ENCODE measurements at places on chromosomes 2 and 18.

GRCh38 chr18:12658426-12659138 is 675 bp upstream of the SPIRE1 start:
- no peak for DNase-seq

- DNase-seq = no peak
Measured at GRCh38 chr18:41077076-41077475, 878.0 kb upstream of the PIK3C3 start.

DNA sequence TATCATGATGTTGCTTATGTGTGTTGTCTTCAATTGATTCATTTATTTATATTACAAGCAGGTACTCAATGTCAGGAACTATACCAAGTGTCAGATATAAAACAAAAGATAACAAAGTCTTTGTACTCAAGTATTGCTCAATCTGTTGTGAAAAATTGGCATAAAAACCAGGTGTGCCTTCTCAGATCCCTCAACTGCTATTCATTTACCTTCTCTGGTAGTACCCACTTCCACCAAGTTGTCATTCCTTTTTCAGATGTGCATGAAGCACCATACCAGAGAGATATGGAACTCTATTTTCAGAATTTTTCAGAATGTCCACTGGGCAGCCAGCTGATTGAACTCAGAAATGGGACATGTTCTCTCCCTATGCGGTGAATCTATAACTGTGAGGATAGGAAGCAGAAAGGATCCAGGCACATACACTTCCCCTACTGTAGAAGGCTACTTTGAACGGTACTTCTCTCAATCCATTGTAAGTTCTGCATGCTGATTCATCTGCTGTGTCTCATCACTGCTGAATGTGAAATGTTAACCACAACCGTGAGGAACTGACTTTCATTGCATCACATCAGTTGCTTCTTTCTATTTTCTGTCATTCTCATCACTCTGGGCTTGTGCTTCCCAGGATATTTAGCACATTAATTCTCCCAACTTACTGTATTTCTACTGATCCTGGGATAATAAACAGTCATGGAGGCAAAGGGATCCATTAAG is 1621.3 kb downstream of the SUCLG1 start:
- peak; percentile 94 for DNase-seq

GRCh38 chr18:12604445-12605007 is 53.4 kb downstream of the SPIRE1 start:
- DNase-seq = no peak

DNA sequence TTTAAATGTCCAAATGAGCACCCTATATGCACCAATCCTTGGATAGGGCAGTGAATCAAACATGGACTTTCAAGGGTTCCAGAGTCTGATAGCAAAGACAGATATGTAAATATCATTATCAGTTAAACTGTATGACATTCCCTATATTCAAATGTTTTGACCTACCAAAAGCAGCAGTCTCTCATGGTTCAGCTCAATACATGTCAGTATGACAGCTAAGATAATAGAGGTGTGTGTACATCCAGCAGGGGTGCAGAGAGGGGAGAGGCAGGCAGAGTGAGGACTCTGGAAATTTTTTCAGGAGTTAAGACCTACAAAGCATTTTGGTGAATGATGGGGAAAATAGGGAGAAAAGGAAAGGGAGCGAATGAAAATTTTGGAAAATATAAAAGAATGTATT is 106.3 kb downstream of the MYO3B start:
- DNase-seq = no peak

- DNase-seq = no peak
Measured at GRCh38 chr2:162242586-162243280, 512 bp downstream of the FAP start.

DNA sequence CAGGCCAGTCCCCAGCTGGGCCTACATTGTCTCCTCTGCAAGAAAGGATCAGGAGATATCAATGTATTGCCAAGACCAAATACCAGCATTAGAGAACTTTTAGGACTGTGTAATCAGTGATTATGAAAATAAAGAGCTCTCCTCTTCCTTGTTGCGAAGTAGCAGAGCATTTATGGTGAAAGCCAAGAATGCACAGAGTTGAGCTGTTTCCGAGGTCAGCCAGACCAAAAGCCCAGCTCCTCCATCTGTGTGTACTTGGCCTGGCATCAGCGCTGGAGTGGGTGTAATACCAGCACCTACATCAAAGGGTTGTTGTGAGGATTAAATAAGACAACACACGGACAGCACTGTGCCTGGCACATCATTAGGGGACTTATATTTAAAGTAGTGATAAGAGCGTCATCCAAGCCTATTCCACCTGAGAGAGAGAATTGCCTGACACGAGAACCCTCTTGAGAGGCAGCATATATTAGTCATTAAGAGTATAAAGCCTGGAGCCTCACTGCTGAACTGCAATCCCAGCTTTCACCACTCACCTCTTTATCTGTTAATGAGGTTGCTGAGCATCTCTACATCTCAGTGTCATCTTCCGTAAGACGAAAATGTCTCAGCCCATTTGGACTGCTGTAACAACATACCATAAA is 7.4 kb upstream of the SLC16A14 start:
- DNase-seq = no peak

GRCh38 chr18:61607867-61608266 is 274.6 kb downstream of the CDH20 start:
- DNase-seq = no peak

DNA sequence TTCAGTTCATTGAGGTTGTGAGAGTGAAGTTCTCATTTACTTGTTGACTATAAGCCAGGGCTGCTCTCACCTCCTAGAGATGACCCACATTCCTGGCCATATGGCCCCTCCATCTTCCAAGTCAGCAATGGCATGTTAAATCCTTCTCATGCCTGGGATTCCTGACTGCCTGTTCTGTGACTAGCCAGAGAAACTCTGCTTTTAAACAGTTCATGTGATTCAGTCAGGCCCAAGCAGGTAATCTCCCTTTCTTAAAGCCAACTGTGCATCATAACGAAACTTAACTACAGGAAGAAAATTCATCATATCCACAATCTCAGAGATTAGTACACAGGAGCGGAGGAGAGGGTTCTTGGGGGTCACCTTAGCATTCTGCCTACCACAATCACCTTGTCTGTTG is 11.5 kb downstream of the DPP4 start:
- no peak for DNase-seq

DNA sequence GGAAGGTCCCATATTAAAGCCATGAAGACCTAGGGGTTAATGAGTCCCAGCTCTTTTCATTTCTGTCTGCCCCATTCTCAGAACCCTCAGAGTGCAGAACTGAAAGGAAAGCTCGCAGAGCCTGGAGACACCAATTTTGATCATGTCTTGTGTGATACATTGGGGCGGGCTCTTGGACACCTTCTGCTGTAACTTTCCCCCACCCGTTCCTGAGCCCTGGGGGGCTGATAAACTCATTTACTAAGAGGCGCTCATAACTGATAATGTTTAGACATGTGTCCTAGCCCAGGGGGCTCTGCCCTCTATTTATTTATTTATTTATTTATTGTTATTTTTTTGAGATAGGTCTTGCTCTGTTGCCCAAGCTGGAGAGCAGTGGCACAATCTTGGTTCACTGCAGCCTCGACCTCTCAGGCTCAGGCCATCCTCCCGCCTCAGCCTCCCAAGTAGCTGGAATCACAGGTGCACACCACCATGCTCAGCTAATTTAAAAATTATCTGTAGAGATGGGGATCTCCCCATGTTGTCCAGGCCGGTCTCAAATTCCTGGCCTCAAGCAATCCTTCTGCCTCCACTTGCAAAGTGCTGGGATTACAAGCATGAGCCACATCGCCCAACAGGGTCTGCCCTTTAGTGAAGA is 72.4 kb upstream of the HAAO start:
- DNase-seq = no peak

- DNase-seq = no peak
Measured at GRCh38 chr2:39107156-39107555, 13.7 kb downstream of the SOS1 start.

GRCh38 chr2:111209045-111209514 is 88.4 kb downstream of the BCL2L11 start:
- DNase-seq = peak; percentile 81

DNA sequence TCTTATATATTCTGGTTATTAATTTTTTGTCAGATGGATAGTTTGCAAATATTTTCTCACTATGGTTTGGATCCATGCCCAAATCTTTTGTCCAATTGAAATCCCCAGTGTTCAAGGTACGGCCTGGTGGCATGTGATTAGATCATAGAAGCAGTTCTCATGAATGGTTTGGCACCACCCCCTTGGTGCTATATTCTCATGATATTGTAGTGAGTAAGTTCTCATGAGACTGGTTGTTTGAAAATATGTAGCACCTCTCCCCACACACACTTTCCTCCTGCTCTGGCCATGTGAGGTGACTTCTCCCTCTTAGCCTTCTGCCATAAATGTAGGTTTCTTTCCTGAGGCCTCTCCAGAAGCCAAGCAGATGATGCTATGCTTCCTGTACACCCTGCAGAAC is 107.7 kb upstream of the KYNU start:
- DNase-seq = no peak

- no peak for DNase-seq
Measured at GRCh38 chr2:227524665-227525064, 52.7 kb downstream of the AGFG1 start.

DNA sequence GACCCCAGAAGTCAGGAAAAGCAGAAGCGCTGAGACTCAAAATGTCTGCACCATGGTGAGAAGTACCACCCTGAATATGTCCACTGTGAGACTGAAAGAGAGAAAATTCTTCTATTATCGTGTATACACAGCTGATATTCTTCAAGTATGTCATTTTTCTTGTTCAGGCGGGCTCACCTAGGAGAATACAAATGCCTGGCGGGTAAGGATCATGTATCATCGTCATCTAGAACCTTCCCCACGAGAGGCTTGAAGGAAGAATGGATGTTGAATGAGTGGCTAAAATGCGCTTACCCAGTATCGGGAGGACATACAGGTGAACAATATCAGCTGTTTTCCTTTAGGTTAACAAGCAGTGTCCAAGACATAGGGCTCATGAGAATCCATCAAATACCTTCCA is 21.1 kb upstream of the ARL4C start:
- DNase-seq = no peak

DNA sequence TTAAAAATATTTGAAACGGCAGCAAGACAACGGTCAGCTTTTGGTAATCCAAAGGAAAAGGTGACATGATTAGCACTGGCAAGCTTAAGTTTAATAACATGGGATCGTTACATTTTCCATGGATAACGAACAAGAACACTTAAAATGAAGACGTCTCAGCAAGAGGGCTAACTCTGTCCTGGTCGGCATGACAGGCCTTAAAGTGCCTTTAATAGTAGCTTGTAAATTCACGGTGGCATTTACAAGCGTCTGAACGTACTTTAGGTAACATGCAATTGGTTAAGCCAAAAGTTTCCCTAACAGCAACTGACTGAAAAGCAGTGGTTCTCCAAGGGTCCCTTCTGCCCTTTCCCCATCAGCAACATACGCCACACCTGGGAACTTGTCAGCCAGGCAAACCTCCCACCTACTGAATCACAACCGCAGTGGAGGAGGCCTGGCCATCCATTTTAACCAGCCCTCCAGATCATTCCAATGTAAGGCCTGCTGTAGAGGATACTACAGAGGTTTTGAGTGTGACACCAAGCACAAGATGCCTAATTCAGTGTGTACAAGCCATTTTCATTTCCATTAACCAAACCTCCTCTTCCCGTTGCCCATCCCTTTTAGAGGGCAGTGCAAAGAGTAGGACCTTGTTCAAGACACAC is 4.4 kb downstream of the TGFA start:
- no peak for DNase-seq

DNA sequence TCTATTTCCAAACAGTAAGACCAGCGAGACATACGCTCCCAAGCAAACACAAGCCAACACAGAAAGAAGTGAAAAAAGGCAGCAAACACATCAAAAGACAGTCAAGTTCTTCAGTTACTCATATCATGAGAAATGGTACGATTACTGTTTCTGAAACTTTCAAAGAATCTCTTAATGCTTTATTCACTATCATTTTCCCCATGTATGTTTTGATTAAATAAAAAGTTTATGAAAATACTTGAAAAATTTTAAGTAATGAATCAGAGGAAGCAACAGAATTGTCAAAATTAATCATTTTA is 114.9 kb downstream of the HDAC4 start:
- no peak for DNase-seq

DNA sequence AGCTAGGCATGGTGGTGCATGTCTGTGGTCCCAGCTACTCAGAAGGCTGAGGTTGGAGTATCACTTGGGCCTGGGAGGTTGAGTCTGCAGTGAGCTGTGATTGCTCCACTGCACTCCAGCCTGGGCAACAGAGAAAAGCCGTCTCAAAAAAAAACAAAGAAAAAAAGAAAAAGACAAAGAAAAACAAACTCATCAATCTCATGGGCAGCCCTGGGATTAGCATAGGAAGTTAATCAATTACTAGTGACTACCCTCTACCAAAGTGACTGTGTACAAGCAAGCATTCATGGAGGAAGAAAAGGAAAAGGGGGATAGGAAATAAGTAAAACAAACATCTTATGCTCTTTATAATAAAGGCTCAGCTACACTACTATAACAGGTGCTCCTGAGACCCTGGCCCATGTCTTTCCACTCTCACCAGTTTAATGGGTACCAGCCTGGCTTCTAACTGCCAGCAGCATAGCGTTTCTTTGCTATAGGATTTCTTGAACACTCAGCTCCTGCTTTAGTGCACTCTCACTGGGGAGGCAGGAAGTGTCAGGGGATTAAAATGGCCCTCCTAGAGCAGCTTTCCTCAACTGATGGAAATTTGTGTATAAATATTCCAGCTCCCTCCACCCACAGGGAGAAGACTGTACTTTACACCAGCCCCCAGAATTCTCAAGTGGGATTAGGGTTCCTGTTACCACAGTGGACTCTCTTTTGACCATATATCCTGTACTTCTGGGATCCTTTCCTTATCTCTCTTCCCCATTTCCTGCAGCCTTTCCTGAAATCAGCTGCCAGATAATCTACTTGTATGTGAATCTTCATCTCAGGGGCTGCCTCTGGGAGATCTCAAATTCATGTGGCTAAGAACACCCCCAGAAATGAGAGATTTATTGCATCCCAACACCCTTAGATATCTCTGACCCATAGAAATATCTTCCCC is 91.3 kb upstream of the GLS start:
- peak; percentile 75 for DNase-seq

DNA sequence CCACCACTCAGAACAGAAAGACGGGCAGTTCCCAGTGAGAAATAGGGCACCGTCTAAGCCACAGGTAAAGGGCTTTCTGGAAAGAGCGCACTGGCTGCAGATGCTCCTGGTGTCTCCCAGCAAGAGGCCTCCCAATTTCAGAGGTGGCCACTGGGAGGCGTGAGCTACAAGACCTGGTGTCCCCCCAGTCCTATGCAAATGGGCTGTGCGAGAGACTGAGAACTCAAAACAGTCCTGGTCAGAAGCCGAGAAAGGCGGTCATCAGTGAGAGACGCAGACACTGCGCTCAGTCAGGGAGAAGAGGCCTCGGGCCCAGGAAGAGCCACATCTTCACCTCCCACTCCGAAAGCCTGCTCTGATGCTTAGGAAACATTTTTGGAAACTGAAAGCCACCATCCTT is 179.5 kb downstream of the EIPR1 start:
- DNase-seq = no peak

- no peak for DNase-seq
Measured at GRCh38 chr18:35511428-35511827, 13.7 kb upstream of the INO80C start.

DNA sequence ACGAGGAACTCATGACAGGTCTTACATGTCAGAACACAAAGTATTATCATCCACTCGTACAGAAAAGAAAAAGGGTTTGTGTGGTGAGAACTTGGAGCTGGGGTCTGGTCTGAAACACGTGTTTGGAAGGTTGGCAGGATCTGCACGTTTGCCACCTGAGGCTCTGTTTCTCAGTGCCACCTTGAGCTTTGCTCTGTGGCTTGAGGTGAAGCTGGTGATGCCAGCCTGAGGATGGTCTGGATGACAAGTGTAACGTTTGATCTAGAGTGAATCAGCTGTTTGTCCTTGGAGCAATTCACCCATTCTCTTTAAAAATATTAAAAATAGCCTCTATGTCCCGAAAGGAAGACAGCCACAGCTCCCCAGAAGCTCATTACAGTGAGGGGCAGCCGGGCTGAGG is 45.4 kb upstream of the KLF11 start:
- DNase-seq = no peak
